Right lung (tissue), 10 donors: ENCODE measurements at places on chromosomes 2 and 18.

DNA sequence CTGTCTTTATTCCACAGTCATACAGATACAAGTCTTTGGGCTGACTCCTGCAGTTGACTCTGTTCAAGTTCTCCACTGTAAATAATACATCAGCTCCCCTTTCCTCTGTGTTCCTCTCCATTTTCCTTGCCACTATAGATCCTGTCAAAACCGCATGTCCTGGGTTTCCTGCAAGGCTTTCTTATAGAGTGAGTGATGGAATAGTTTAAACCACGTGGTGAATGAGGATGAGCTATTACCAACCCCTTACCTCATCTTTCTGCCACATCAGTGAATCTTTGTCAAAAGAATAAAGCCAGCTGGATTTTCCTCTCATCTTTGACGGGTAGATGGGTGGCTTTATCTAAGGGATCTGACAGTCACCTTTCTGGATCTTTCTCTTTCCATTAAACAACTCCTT is 3.9 kb upstream of the GALNT14 start:
- no peak for DNase-seq

- no peak for DNase-seq
Measured at GRCh38 chr2:101410746-101411145, 23.4 kb upstream of the CREG2 start.

GRCh38 chr2:151159109-151159662 is 102.5 kb downstream of the RBM43 start:
- DNase-seq, result no peak

GRCh38 chr2:16632598-16632997 is 33.0 kb downstream of the CYRIA start:
- DNase-seq, result no peak

DNA sequence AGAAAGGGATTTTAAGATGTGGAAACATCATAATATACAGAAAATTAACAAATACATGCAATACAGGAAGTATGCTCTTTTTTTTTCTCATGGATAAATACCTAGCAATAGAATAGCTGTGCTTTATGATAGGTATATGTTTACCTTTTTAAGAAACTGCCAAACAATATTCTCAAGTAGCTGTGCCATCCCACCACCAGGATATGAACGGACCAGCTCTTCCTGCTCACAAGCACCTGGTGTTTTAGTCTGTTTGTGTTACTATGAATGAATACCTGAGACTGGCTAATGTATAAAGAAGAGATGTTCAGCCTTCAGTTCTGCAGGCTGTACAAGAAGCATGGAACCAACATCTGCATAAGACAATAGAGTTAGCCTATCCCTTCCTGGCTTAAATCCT is 19.9 kb upstream of the UGT1A8 start:
- DNase-seq, result no peak

DNA sequence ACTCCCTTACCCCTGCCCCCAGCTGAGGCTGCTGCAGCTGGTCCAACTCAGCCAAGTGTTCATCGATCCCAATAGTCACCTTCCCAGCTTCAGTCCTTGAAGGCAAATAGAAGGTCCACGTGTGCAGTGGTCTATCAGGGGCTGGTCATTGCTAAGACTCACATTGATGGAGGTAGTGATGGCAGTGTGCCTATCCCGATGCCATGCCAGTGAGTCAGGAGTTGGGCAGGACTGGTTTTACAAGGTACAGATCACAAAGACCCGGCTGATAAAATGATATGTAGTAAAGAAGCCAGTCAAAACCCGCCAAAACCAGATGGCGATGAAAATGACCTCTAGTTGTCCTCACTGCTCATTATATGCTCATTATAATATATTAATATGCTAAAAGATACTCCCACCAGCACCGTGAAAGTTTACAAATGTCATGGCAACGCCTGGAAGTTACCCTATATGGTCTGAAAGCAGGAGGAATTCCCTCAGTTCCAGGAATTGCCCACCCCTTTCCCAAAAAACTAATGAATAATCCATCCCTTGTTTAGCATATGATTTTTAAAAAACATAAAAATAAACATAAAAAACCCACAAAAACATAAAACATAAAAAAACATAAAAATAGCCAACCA is 2.9 kb upstream of the C2orf80 start:
- DNase-seq, result no peak

- DNase-seq, result no peak
Measured at GRCh38 chr2:52342458-52342857, 1310.5 kb upstream of the NRXN1 start.

- no peak for DNase-seq
Measured at GRCh38 chr2:150144546-150145298, 342.7 kb downstream of the RND3 start.

- no peak for DNase-seq
Measured at GRCh38 chr18:50473881-50474280, 86.0 kb upstream of the MAPK4 start.

- DNase-seq, result no peak
Measured at GRCh38 chr18:14921547-14921946, 173.6 kb downstream of the ANKRD30B start.

DNA sequence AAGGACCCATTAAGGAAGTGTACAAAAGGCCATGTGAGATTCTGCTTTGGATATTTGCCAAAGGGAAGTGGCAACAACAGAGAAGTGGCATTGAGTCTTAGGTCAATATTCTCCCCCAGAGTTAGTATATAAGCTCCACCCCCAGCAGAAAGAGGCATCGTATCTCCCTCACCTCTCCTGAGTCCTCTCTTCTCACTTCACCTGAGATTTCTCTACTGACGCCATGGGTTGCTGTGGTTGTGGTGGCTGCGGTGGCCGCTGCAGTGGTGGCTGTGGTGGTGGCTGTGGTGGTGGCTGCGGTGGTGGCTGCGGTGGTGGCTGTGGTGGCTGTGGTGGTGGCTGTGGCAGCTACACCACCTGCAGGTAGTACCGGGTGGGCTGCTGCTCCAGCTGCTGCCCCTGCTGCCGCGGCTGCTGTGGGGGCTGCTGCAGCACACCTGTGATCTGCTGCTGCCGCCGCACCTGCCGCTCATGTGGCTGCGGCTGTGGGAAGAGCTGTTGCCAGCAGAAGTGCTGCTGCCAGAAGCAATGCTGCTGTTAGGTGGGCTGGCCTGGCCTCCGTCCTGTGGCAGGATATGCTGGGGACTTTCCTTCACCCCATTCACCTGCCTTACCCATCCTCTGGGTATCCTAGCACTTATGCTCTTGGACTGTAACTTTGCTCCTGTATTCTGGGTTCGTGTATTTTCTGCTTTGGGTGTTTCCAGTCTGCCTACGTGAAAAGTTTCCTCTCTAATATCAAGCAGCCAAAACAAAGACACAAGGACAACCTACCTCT is 5.9 kb downstream of the SCYGR3 start:
- DNase-seq, result peak; percentile 13

DNA sequence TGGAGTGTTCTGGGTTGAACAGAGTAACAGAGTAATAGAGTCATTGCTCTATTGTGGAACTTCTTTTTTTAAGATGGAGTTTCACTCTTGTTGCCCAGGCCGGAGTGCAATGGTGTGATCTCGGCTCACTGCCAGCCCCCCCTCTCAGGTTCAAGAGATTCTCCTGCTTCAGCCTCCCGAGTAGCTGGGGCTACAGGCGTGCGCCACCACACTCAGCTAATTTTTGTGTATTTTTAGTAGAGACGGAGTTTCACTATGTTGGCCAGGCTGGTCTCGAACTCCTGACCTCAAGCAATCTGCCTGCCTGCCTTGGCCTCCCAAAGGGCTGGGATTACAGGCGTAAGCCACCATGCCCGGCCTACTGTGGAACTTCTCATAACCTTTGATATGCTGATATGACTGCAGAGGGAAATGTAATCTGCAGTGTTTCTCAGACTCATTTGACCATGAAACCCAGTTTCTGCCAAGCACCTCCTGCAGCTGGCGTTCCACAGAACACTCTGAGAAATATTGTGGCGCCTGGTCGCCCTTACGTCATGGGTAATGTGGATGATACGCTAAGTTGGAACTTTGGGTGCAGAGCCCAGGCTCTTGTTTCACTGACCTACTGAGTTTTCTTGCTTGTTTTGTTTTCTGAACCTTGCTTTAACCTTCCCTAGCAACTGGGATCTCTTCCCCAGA is 213.8 kb downstream of the BCL2 start:
- no peak for DNase-seq

DNA sequence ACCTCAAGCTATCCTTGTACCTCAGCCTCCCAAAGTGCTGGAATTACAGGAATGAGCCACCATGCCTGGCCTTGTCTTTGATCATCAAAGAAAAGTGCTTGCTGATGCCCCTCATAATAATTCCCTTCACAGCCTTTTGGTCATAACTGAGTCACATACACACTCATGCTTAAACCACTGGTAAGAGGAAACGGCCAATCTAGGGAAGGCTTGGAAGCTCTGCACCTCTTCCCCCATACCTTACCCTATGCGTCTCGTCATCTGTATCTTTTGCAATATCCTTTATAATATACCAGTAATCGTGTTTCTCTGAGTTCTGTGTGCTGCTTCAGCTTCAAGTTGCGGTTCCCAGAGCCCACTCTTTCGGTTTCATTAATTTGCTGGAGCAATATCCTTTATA is 4.8 kb upstream of the RNF138 start:
- DNase-seq, result no peak

- DNase-seq, result no peak
Measured at GRCh38 chr2:3608373-3609278, 13.7 kb downstream of the COLEC11 start.

DNA sequence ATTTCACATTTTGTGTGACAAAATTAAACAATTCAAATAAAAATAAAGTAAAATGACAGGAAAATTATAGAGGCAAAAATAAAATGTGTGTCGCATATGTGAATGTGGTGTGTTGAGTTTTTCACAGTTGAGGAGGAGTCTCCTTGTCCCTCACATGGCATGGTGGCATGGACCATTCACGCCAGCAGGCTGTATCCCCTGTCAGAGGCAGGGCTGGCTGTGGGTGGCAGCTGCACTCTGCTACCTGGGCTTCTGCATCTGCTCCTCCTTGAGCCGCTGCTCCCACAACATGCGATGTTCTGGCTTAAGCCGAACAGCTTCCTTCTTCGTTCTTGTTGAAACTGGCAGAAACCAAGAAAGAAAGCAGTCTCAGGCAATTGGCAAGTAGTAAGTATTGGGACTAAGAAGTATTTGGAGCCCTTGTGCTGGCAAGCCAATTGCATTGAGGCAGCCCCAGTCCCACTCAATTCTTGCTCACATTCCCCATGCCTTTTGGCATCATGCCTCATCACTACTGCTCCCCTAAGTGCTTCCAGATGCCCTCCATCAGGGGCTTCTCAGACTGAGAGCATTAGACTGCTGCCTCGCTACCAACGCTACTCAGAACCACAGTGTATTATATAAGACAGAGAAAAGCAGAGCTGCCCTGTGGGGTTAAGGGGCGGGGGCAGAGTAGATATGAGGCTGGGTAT is 177.9 kb upstream of the NABP1 start:
- DNase-seq, result no peak

- DNase-seq, result no peak
Measured at GRCh38 chr18:47168913-47169312, 7.3 kb downstream of the IER3IP1 start.

- DNase-seq, result no peak
Measured at GRCh38 chr18:31102941-31103340, 720 bp upstream of the DSC2 start.

DNA sequence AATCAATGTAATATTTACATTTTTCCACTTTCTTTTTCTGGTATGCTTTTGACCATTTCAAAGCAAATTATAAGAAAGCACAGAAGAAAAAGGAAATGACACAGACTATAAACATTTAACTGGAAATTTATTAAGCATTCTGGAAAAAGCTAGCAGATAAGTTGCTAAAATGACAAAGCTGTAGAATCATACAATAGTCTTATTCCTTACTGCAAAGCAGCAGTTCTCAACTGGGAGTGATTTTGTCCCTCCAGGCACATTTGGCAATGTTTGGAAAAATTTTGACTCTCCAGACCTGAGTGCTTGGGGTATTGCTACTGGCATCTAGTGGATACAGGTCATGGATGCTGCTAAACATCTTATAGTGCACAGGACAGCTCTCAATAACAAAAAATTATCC is 75.1 kb downstream of the MBD5 start:
- no peak for DNase-seq

DNA sequence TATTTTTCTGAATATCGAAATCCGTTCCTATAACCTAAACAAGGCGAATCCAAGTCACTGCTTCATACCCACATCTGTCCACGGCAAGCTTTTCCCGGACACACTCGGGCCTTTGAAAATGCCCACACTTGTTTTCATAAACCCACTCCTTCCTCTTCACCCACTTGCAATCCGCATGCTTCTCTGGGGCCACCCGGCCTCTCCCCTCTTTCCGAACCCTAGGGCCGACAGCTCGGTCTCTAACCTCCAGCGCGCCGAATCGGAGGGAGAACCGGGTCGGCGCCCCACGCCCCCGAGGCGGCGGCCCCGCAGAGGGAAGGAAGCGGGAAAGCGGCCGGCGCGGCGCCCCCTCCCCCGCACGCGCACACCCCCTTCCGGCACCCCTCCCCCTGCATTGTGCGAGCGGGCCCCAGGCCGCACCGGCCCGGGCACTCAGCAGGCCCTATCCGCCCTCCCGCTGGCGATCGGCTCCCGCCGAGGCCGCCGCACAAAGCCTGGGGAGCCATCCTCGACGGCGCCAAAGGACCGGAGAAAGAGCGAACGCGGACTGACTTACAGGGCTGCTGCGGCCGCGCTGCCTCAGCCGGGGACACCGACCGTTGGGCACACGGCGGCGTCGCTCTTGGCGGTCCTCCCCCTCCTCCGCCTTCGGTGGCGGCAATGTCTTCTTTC is 467 bp downstream of the PUM2 start:
- DNase-seq, result peak; percentile 75

- DNase-seq, result no peak
Measured at GRCh38 chr2:237627441-237628246, at the start of gene LRRFIP1. Gene LRRFIP1, plus strand, starts transcription at chr2:237627587. Its CDS starts 58 bp downstream, at chr2:237627645.

- no peak for DNase-seq
Measured at GRCh38 chr2:198371921-198372543, 567.6 kb downstream of the PLCL1 start.

- DNase-seq, result no peak
Measured at GRCh38 chr2:126856403-126856802, 42.3 kb upstream of the TEX51 start.

DNA sequence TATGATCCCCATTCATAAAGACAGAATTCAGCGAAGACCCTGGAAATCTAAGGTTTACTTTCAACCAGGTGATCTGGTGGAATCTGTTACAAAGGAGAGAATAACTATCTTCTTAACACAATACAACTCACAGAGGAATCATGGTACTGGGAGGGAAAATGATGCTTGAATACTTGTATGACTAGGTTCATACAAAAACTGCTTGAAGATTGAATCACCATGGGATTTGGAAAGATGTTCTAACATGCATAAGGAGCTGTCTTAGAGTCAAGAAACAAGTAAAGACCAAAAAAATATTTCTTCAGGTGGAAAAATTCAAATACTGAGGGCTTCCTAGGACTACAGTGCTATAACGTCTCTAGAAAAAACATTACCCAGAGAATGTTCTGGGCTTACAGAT is 32.2 kb downstream of the COL5A2 start:
- DNase-seq, result no peak

DNA sequence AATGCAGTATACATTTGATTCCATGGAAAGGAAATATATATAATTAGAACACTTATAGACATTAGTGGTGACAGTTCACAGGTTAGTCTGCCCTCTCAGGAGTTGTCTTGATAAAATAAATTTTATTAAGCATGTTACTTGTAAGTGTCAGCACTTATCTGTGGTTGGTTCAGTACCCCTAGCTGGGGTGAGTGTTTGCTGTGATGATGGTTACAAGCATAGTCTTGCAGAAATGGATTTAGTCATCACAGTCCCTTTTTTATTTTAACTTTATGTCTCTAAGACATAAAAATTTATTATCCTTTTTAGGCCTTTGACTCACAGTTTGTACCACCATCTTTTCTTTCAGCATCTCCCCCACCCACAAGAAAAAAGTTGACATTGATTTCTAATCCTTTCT is 52.1 kb downstream of the NCK2 start:
- no peak for DNase-seq

GRCh38 chr2:38581193-38582147 is 21.3 kb downstream of the HNRNPLL start:
- peak; percentile 32 for DNase-seq
